Liver (tissue), 10 donors: ENCODE measurements at places on chromosomes 6 and 20. TPM values are rescaled to one million over a fixed set of nuclear protein-coding genes. Genes with fewer than 3 reads are reported as not detected.

GRCh38 chr6:8993111-8993510 lies 557.8 kb upstream of the SLC35B3 start:
- no peak for DNase-seq

- no peak for DNase-seq
These were observed 69.6 kb upstream of the TULP1 start for GRCh38 chr6:35582315-35582714.

DNA sequence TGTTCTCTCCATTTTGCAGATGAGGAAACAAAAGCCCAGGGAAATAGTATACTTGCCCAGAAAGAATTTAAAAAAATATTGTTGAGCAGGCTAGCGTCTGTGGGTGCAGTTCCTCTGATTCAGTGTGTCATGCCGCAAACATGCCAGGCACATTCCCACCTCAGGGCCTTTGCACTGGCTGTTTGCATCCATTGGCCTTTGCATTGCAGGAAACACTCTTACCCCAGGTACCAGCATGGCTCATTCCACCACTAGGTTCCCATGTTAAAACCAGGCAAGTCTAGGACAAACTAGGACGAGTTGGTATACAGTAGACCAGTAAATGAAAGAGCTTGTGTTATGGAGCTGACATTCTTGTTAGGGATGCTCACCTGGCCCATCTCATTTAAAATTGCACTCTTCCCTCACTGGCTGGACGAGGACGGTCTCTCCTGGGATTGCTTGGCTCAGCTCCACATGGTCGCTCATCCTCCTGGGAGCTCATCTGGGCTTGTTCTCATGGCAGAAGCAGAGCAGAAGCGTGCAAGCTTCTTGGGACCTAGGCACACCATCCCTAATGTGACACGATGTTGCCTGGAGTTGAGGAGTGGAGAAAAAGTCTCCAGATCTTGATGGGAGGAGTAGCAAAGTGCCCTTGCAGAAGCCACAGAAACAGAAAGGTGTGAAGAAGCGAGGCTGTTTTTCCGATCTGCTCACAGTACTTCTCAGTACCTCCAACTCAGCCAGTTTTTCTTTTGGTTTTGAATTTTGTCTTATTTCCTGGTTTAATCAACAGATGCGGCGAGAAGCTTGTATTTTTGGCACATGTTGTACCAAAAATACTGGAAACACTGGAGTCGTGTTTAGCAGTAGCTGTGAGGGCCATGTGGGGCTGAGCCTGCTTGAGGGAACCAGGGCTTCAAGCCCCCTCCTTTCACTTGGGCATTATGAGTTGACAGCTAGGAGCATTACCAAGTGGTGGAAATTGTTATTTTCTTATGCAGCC lies 13.9 kb downstream of the ZNF831 start:
- no peak for DNase-seq

- DNase-seq, result no peak
These were observed 56.2 kb upstream of the RIPOR2 start for GRCh38 chr6:24991810-24992467.

DNA sequence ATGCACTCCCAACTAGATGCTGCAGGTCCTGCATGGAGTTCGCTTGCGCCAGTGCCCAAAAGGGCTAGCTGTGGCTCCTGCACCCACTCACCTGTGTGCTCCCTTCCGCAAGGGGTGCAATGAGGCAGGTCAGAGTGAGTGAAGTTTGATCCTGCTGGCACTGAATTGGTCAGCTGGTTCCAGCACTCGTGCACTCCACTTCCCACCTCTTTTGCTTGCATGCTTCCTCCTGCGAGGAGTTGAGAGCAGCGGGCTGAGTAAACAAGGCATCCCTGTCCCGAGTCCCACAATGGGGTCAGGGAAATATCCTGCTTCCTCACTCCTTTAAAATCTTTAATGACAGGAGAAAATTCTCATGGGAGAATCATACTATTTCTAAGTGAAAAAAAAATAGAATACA lies 86.2 kb downstream of the LCA5 start:
- no peak for DNase-seq

DNA sequence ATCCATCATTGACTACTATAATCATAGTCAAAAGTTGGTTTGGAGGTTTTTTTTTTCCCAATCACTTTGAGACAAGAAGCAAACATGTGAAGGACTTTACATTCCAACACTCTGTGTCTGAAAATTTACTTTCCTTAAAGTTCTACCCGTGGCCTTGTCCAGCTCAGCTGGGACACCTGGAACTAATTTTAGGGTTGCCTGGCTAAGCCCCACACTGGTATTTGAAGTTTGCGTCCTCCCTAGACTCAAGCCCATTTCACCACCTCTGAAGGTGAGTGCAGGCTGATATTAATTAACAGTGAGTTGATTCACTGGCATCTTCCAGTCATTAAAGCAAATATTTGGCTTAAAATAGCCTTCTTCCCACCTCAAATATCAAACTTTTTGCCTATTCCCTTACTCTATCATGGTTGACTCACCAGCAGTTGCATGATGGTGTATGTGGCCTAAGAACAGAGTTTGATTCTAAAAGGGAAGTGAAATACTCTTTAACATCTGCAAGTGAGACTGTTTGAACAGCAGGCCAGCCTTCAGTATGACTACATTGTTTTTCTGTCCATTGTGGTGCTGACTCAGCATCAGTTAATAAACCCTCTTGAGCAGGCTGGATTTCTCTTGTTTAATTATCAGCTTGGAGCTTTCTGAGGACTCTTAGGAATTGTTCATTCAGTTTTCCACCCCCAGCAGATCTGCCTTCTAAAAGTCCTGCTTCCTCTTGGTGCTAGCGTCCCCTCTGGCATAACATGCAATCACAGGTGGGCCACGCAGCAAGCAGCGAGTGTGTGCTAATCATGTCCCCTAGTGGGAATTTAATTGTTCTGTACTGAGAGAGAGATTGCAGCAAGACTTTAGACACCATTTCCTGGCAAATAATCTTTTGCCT lies 1.8 kb upstream of the PRDM1 start:
- no peak for DNase-seq

GRCh38 chr6:119280668-119281067 lies 68.9 kb downstream of the MAN1A1 start:
- DNase-seq, result no peak

- no peak for DNase-seq
These were observed 14.2 kb downstream of the VEGFA start for GRCh38 chr6:43784049-43784855.

- no peak for DNase-seq
These were observed 381.0 kb upstream of the ARID1B start for GRCh38 chr6:156396068-156396771.

GRCh38 chr6:154169193-154169847 lies 130.3 kb downstream of the OPRM1 start:
- DNase-seq, result no peak

Gene CST5
- not detected for polyA plus RNA-seq

DNA sequence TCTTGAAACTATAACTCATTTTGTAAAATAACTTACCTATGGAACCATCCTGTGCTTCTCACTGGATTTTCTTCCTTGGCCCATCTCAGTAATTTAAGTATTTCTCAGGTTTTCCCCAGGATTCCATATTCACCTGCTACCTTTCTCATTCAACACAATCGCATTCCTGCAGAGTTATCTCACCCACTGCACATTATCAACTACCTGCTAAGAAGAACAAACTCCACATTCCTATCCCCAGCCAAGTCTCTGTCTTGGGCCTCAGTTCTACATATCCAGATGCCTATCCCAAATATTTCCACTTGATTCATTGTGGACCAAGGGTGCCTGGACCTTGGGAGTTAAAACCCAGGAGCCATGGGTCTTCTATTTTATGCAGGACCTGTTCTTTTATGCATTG lies 60.2 kb upstream of the KCNQ5 start:
- no peak for DNase-seq

Gene CNKSR3
- polyA plus RNA-seq, result 17.7 TPM

GRCh38 chr6:72042088-72042487 lies 155.7 kb downstream of the RIMS1 start:
- DNase-seq, result no peak

Gene LATS1
- 2.7 TPM for polyA plus RNA-seq

Gene DEFB124
- not detected for polyA plus RNA-seq

DNA sequence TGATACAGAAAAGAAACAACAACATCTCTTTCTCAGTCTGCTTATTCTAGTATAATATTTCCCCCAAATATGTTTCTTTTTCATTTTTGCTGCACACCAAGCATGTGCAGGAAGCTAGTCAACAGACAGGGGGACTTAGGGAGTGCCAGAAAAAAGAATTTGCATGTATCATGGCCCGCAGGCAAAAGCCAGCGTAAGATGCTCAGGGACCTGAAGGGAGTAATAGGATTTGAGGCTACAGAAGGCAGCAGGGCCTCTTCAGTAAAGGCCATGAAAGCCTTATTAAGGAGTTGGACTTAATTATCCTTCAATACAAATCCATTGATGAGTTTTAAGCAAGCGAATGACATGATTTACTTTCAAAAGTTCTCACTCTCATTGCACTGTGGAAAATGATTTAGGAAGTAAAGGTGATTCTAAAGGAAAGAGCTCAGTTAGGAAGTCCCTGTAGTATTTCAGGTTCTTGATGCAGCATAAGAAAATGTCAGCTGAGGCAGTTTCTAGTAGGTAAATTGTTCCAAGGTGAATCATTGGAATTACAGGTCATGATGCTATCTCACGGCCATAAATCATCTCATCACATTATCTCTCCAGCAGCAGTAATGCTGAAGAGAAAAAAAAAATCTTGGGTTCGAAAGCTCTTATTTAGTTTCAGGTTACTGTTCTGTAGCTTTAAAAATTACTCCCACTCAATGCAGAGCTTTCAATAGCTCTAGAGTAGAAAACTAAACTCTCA lies 94.8 kb downstream of the PTCHD4 start:
- no peak for DNase-seq

GRCh38 chr6:100678027-100678426 lies 203.1 kb downstream of the ASCC3 start:
- no peak for DNase-seq

DNA sequence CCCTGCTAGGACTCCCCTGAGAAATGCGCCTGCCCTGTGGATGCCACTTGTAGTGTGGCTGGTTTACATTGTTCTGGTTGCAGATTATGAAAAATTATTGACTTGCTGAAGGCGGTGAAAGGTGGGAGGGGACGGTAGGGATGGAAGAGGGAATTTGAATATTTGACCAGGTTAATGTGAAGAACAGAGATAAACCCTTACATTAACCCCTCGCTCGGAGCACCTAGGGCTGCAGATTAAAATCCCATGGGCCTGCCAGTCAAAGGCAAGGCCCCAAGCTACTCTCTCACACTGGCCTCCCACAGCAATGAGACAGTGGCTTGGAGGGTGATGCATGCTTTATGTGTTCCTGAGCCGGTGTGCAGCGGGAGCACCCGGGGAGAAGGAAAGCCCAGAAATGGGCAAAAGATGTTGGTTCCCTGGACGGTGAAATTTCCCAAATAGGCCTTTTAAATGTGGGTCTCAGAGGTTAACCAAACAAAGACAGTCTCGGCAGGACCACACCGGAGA lies 2.5 kb downstream of the FOXF2 start:
- no peak for DNase-seq

GRCh38 chr6:48714250-48714649 lies 603.3 kb upstream of the PTCHD4 start:
- DNase-seq, result no peak

GRCh38 chr20:37980876-37981275 lies 52.4 kb downstream of the TTI1 start:
- DNase-seq, result no peak

GRCh38 chr6:13559251-13559650 lies 15.2 kb upstream of the SIRT5 start:
- no peak for DNase-seq

- DNase-seq, result no peak
These were observed 41.7 kb upstream of the NAA20 start for GRCh38 chr20:19975436-19975799.

Gene LBP
- 1,485 TPM for polyA plus RNA-seq

- DNase-seq, result no peak
These were observed 435.0 kb downstream of the HAO1 start for GRCh38 chr20:7505152-7505834.

- DNase-seq, result no peak
These were observed 21.0 kb downstream of the KHDC1L start for GRCh38 chr6:73204252-73204651.

- no peak for DNase-seq
These were observed 132.8 kb downstream of the PFDN4 start for GRCh38 chr20:54340667-54341081.

Gene HLA-DPA1
- polyA plus RNA-seq, result 49.3 TPM

Gene C6orf58
- polyA plus RNA-seq, result not detected

- no peak for DNase-seq
These were observed 225.2 kb downstream of the SAMD5 start for GRCh38 chr6:147733686-147734085.

- DNase-seq, result no peak
These were observed 558.7 kb downstream of the LMBRD1 start for GRCh38 chr6:69238067-69238466.

Gene POPDC3
- polyA plus RNA-seq, result not detected

DNA sequence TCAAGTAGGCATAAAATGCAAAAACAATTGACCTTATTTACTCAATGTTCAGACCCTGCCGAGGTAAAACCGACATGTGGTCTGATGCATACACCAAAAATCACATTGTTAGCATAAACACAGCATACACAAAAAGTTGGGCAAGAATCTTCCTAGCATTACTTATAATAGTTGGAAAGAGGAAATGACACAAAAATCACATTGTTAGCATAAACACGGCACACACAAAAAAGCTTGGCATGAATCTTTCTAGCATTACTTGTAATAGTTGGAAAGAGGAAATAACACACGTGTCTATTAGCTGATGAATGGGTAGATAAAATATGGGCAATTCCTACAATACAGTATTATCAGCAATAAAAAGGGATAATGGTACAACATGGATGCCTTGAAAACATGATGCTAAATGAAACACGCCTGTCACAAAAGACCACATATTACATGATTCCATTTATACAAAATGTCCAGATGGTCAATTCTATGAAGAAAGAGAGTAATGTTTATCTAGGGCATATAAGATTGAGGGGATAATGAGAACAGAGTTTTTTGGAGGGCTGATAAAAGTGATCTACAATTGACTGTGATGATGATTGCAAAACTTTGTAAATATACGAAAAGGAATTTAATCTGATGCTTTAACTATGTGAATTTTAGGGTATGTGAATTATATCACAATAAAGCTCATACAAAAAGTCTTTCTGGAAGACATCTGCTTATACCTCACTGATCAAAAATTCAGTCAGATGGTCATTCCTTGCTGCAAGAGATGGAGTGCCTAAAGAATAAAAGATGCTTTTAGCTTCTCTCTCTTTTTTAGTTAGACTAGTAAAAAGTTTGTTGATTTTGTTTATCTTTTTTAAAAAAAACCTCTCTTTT lies 1019.5 kb upstream of the CITED2 start:
- no peak for DNase-seq

Gene DCBLD1
- 4.6 TPM for polyA plus RNA-seq

Gene MAP1LC3A
- polyA plus RNA-seq, result 38.8 TPM

DNA sequence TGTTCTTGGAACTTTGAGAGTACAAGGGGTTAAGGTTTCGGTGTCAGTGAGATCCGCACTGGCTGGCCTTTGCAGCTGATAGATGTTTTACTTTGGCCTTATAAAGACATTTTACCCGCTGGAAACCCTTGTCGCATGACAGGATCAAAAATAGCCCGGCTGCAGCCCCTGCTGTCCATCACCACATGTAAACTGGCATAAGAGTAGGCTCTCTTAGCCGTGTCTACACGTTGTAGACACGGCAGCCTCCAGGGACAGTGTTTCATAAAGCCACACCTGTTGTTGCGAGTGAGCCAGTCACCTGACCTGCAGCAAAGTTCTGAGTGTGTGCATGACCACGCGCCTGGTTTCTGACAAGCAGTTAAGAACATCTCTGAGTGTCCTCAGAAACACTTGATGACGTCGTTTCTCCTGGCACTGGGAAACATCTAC lies 8.5 kb downstream of the RBM24 start:
- DNase-seq, result no peak

Gene SAMD3
- polyA plus RNA-seq, result 0.29 TPM

GRCh38 chr6:54419885-54420284 lies 111.6 kb downstream of the TINAG start:
- no peak for DNase-seq

Gene FUT9
- polyA plus RNA-seq, result not detected
